NCI-H774 (cell line): ENCODE measurements at places on chromosomes 11 and 22.
A peak's percentile ranks its signal among the peaks of the same experiment; 100 is the strongest.

DNA sequence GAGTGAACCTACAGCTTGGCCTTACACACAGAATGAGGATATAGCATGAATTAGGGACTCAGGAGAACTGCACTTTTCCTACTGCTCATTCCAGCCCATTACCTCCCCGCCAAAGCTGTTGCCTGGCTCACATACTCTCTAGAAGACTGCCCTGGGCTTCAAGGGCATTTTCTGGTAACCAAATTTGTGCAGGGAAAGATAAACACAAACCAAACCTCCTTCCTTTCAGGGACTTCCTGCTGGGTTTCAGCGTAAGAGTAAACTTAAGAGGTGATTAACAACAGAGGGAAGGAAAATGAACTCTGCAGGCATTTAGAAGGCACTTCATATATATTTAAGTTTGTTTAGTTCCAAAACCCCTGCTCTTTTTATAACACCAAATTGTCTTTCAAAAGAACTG, 194.9 kb downstream of the SWAP70 start:
- no peak for DNase-seq

GRCh38 chr22:36135306-36135980, 25.1 kb downstream of the APOL3 start:
- no peak for DNase-seq

GRCh38 chr22:43001271-43002201, 13.4 kb downstream of the PACSIN2 start:
- DNase-seq, result no peak

DNA sequence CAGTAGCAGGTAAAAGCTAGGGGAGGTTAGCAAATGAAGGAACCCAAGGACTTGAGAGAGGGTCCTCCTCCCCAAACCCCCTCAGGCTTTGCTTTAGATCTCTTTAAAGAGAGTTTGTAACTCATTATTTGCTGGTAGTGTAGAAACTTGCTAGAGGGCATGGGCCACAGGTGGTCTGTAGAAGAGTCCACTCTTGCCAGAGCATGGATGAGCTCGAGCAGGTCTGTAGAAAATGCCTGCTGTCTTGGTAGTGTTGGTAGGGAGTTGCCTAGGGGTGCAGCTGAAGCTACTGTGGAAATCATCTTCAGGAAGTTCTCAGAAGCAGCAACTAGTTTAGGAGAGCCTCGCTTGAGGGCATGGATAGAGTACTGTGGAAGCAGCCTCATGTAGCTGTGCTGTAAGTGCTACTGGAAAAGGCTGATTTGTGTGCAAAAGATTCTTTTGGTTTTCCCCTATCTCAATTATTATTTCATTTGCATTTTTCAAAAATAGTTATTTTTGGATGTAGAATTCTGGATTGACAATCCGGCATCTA, 104.3 kb downstream of the TMEM135 start:
- DNase-seq, result no peak

- DNase-seq, result peak; percentile 90
Measured at GRCh38 chr11:57711414-57712255, at the start of gene MED19. MED19 (minus strand) TSS chr11:57712215; CDS start chr11:57712179, 36 bp downstream.

DNA sequence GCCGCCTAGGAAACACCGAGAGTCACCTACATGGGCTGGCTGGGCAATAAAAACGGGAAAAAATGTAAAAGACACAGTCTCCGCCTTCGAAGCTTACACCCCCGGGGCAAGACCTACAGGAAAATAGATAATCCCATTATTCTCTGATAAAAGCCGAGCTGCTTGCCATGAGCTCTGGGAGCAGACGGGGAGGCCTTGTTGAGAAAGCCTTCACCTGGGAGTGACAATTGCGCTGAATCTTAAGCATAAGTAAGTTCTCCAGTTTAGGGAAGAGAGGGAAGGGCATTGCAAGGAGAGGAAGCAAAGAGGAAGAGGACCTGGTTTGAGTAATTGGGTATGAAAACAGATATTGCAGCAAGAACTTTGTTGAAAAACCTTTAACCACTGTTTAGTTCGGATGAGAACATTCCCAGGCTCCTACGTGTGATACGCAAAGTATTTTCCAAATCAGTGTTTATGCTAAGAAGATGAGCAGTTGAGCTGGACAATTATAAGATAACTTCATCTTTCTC, 813 bp upstream of the BTBD10 start:
- no peak for DNase-seq

DNA sequence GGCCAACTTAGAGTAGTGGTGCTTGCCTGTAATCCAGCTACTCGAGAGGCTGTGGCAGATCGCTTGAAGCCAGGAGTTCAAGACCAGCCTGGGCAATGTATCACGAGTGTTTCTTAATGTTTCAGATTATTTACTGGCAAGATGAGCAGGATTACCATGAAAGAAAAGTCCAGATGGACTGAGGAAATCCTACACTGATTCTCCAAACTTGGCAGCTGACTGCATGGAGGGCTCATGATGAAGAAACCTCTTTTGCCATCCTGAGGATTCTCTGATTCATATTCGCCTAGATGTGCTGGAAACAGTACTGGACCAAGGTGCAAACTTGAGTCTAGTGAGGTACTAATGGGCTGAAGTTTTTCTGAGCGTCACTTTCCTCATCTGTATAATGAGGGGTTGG, 2.8 kb upstream of the SIDT2 start:
- DNase-seq, result no peak

GRCh38 chr11:62850911-62851806, 11.8 kb upstream of the WDR74 start:
- DNase-seq, result no peak

DNA sequence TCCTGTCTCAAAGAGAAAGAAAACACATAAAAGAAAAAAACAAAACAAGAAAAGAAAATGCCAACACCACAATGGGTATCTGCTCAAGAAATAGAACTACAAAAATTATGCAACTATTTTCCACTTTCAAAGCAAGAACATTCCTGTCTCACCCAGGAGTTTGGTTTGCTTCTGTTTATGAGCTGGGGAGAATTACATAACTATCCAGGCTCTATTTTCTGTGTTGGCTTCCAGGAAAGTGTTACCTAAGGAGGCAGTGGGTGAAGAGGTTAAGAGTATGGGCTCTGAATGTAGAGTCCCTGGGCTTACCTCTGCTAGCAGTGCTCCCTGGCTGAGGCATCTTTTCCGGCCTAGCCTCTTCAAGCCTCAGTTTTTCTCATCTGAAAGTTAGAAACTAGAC, 426.7 kb downstream of the MIAT start:
- no peak for DNase-seq
